A549 treated with CpdA at 1 μM for 4 hours (cell line): ENCODE measurements at places on chromosomes 2 and 18. TPM values are rescaled to one million over a fixed set of nuclear protein-coding genes. Genes with fewer than 3 reads are reported as not detected.

MC5R gene
- not detected in 5 replicates for total RNA-seq

SERPINB3 gene
- 0.09 to 0.26 TPM (median 0.17 TPM) in 4 of 5 replicates, not detected in the other for total RNA-seq

DES gene
- 0.05 to 0.17 TPM in 2 of 5 replicates, not detected in the others for total RNA-seq

GNLY gene
- 0.17 to 0.49 TPM in 2 of 5 replicates, not detected in the others for total RNA-seq

SETBP1 gene
- total RNA-seq: 0.58 to 0.76 TPM (median 0.65 TPM) in 5 replicates

CCDC85A gene
- total RNA-seq: 0.05 to 0.12 TPM (median 0.10 TPM) in 5 replicates

TUBB8B gene
- not detected in 5 replicates for total RNA-seq

GAREM2 gene
- 7.5 to 9.7 TPM (median 7.6 TPM) in 5 replicates for total RNA-seq

SDC1 gene
- 161 to 205 TPM (median 186 TPM) in 5 replicates for total RNA-seq

OTOF gene
- total RNA-seq: 0.06 to 0.12 TPM (median 0.07 TPM) in 5 replicates

ADGRF3 gene
- total RNA-seq: 0.09 to 0.31 TPM (median 0.12 TPM) in 5 replicates

GTF2A1L gene
- not detected in 5 replicates for total RNA-seq

SPR gene
- total RNA-seq: 90.7 to 157 TPM (median 144 TPM) in 5 replicates

DYNAP gene
- total RNA-seq: not detected in 5 replicates

OTOS gene
- total RNA-seq: not detected in 5 replicates

DARS1 gene
- 52.7 to 70.0 TPM (median 54.1 TPM) in 5 replicates for total RNA-seq

MERTK gene
- total RNA-seq: 1.7 to 2.1 TPM (median 1.8 TPM) in 5 replicates

SLC23A3 gene
- total RNA-seq: 0.37 to 0.72 TPM (median 0.44 TPM) in 5 replicates

OR6B2 gene
- total RNA-seq: not detected in 5 replicates

DOCK10 gene
- total RNA-seq: 43.4 to 56.2 TPM (median 46.6 TPM) in 5 replicates

ECEL1 gene
- total RNA-seq: 0.07 to 0.37 TPM (median 0.10 TPM) in 4 of 5 replicates, not detected in the other

CCDC121 gene
- 3.1 to 3.7 TPM (median 3.5 TPM) in 5 replicates for total RNA-seq

CERS6 gene
- 14.3 to 16.3 TPM (median 15.1 TPM) in 5 replicates for total RNA-seq

CYP27C1 gene
- total RNA-seq: 3.3 to 6.2 TPM (median 4.4 TPM) in 5 replicates

EFHD1 gene
- total RNA-seq: 1.6 to 2.4 TPM (median 2.3 TPM) in 5 replicates

GAL3ST2 gene
- 0.24 to 0.44 TPM (median 0.34 TPM) in 4 of 5 replicates, not detected in the other for total RNA-seq
